NCI-H1436 treated with DMSO at 0.1 percent for 48 hours (cell line): ENCODE measurements at places on chromosomes 2 and 18.

DNA sequence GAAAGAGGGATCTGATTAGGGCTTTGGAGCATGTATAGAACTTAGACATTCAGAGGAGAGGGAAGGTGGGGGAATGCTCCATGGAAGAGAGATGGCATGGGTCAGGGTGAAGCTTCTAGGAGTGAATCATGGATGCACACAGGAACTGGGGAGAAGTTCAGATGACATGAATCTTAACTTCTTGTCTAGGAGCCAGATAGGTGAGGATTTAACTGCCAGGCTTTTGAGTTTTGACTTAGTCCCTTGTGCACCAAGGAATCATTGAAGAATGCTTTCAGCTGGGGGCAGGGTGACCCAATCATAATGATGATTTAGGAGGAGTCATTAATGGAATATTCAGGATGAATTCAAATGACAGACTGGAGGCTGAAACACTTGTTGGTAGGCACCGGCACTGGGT, 48.7 kb downstream of the ACYP2 start:
- DNase-seq: no peak

- no peak for DNase-seq
These were observed 31.9 kb downstream of the PKP4 start for GRCh38 chr2:158488442-158489216.

DNA sequence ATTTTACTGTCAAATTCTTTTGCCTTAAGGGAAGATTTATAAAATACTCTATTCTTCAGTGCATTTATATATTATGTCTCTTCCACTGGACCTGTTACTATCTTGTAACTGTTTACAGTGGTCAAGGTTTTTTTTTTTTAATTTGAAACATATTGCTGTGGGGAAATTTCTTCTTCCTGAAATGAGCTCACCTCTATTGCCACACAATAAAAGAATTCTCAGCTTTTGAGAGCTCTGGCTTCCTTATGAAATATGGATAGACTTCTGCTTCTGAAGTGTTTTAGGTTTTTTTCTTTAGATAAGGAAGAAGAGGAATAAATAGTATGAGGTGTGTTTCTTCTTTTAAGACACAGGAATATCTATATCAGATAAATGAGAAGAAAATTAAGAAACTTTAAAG, 7.7 kb downstream of the VRK2 start:
- DNase-seq: no peak

DNA sequence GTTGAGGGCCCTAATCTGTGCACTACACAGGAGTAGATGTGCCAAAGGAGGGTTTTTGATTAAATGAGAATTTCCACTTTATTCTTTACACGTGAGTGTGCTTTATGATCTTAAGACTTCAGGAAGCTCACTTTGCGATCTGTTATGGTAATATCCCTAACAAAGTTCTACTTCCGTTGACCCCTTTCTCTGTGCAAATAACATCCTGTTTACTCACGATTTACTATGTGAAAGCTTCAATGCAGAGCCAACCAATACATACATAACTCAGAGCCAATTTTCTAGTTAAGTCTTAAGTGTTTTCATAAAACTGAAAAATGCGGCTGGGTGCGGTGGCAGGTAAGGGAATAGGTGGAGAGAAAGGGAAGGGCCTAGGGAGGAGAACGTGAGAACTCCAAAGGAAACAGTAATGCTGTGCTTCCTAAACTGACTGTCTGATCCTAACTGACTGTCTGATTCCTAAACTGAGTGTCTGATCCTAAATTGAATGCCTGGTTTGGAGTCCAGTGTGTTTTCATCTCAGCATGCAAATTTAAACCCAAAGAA, 87.6 kb downstream of the PLCL1 start:
- DNase-seq: no peak

DNA sequence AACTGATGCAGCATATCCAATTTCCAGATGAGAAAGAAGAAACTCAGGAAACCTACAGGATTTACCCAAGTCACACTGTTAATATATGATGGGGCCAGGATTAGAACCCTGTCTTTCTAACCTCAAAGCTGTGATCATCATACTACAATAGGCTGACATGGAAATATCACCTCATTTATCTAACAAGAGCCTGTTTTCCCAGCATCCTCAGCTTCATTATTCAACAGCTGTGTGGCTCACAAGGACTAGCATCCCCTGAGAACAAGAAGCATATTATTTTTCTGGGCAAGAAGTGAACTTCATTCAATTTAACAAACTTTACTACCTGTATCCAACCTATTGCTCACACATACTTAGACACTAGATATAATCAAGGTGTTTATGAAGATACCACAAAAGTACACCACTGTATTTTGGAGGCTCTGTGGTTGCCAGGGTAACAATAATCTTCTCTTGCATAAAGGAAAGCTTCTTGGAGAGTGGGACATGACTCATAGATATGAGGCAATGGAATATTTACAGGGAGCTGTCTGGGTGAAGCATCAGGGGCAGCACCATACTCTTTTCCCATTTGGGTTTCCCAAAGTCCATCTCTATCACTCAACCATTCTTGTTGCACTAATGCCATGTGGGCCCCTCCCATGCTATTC, 218.2 kb downstream of the RAD51AP2 start:
- no peak for DNase-seq

GRCh38 chr2:20633794-20634506, 16.9 kb downstream of the HS1BP3 start:
- DNase-seq: no peak

GRCh38 chr2:2146969-2147900, 183.8 kb downstream of the MYT1L start:
- DNase-seq: no peak

- DNase-seq: no peak
These were observed 368.4 kb downstream of the MTX2 start for GRCh38 chr2:176637486-176638166.

GRCh38 chr2:100563407-100564247, 834 bp downstream of the PDCL3 start:
- no peak for DNase-seq

DNA sequence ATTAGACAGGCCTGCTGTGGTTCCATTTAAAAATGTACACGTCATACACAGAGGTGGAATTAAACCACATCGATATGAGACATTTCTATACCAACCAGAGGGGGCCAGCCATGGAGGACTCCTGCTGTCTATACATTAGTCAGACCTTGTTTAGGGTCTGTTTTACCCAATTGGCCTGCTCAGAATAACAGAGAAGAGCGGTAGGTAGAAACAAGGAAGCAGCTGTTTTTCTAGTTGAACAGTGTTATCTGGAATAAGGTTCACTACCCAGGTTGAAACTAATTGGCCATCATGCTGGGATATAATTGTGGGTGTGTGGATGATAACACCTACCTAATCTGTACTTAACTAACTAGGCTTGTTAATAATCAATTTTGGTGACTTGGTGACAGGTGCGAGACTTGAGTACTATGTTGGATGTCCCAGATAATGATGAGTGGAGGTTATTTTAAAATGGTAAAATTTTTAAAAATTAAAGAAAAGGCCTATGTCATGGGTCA, 47.5 kb downstream of the RHBDD1 start:
- DNase-seq: no peak

DNA sequence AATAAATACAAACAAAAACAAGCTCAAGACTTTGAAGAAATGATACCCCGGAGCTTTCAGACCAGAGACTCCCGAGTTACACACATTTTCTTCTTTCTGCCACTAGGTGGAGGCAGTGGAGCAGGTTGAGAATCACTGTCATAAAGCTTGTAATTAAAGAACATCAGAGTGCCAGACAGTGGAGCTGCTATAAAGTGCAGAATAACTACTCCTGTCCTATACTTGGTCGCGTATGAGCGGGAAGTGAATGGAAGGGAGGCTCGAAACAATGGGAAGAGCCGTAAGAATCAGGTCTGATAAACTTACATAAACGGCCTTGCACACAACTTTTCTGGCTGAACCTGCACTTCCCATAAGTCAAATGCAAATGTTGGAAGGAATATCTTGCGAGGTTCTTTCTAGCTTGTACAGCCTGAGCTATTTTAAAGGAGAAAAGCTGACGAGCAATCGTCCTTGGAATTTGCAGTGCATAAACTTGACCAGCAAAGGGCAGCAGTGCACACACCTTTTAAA, 189.0 kb downstream of the RPIA start:
- DNase-seq: no peak

- no peak for DNase-seq
These were observed 8.0 kb downstream of the TEX261 start for GRCh38 chr2:70986499-70987189.

- no peak for DNase-seq
These were observed 31.8 kb downstream of the GRB14 start for GRCh38 chr2:164589522-164589921.

DNA sequence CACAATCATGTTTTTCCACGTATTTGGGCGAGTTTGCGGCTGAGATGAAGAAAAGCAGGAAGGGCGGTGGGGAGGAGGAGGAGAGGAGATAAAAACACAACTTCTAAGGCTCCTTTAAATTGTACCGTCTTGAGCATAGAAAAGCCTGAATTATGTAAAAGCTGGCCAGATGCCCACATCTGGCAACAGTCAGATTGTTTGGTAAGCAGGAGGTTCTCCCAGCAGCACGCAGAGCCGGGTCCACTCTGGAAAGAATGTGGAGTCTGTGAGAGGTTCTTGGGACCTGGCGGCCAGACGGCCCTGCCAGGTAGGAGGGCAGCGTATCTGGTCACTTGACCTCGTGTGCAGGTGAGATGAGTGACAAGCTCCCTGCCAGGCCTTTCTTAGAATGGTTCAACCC, 215.3 kb upstream of the APCDD1 start:
- DNase-seq: no peak

DNA sequence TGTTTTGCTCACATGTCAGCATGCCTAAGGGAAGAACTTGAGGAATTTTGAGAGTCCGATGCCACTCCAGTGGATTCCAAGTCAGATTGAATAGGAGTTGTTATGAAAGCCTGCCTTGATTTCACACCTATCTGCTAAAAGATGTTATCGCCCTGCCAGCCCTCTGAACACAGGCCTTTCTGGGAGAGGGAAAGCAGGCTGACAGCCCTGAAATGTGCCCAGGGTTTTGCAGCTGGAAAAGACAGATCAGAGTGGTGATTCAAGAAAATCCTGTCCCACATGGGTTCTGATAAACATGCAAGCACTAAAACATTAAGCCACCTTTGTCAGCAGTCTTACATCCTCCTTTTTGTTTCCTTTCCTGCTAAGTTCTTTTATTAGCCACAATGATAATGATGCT, 1752.9 kb upstream of the CELF4 start:
- no peak for DNase-seq
